ENCODE measurements at places on chromosomes 12 and 14.

DNA sequence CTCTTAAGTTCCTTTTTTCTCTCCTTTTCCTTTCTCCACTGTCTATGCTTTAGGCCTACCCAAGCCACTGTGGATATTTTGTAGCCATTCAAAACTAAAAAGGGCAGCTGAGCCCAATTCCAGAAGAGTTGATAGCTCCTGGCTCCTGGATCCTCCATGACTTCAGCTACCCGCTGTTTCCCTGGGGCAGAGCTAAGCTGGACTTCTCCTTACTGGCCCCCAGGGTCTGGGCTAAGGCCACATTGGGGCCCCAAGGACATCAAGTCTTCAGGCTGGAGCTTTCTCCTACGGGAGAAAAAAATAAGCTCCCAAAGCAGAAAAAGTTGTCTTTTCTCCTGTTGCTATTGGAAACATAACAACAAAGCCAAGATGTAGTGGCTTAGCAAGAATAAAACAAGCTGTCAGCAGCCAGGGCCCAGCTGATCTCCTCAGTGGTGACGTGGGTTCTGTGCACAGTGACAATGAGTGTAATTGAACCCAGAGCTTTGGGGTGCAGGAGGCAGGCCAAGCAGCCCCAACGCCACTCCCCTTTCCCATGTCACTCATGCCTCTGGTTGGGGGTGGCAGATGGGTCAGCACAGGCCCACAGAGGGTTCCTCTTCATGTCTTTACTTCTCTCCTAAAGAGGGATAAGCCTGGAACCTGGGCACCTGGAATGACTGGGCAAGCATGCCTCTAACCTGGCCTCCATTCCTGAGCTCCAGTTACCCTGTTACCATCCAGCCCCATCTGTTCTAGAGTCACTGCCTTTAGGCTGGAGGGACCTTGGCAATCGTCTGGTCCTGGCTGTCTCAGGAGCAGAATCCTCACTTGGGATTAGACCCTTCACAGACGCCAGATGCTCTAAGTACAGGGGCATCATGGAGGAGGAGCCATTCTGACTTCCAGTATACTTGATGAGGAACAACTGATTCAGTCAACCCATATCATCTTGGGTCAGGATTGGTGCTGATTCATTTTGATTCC lies 171.2 kb downstream of the ZFP36L1 start:
- no peak for DNase-seq

DNA sequence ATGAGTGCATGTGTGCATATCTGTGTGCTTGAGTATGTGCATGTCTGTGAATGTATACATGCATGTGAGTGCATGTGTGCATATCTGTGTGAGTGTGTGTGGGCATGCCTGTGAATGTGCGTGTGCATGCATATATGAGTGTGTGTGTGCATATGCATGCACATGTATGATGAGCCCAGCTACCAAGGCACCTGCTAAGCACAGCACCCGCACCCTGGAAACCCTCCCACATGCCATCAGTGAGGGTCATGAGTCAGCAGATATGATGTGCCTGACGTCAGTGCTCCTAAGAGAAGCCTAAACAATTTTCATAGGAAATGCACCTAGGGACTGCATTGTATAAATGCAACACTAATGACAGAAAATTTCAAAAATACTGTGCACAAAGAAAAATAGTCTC lies 151.1 kb downstream of the KIF26A start:
- no peak for DNase-seq

- DNase-seq: no peak
These were observed 156.4 kb downstream of the ESR2 start for GRCh38 chr14:64137657-64138290.

DNA sequence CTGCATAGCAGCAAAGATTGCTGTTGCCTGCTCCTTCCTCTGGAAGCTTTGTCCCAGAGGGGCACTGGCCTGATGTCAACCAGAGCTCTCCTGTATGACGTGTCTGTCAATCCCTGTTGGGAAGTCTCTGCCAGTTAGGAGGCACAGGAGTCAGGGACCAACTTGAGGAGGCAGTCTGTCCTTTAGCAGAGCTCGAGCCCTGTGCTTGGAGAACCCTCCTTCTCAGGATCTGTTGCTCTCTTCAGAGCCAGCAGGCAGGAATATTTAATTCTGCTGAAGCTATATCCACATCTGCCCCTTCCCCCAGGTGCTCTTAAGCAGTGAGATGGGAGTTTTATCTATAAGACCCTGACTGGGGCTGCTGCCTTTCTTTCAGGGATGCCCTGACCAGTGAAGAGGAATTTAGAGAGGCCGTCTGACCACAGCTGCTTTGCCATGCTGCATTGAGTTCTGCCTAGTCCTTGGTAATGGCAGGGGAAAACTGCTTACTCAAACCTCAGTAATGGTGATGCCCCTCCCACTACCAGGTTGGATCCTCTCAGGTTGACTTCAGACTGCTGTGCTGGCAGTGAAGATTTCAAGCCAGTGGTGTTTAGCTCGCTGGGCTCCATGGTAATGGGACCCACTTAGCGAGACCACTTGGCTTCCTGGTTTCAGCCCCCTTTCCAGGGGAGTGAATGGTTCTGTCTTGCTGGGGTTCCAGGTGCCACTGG lies 218.6 kb upstream of the SLC38A2 start:
- no peak for DNase-seq

DNA sequence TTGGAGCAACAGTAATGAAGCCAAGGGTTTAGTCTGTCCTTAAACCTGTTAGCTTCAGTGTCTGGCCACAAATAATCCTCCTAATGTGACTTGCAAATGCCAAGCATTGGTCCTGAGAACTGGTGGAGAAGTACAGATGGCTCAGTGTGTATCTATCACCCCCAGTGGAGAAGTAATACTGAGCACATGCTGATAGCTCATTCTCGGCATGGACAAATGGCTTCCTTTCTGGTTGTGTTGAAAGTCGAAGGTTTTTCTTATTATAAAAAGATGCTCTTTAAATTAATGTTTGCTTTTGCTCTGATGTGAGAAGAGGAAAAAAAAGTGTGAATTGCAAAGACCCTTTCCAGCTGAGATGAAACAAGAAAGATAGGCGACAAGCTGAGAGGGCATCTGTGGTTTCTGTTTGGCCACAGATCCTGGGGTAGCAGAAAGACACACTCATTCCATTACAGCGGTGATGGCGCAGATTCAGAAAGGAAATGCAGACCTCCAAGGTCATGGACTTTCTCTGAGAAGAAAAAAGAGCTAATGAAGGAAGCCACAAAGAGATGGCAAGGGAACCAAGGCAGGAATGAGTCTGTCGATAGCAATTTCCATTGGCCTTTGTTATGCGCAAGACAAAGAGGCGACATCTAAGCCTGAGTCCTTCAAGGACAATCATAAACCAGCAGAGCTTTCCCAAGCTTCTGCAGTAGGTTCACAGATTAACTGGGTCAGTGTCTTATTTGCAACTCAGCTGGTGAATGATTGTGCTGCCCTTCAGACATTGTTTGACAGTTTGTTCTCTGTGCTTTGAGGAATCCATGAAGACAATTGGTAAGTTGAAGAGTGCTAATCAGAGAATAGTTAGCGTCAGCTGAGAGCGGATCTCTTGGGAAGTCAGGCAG lies 155.5 kb upstream of the RGS6 start:
- no peak for DNase-seq

- DNase-seq: no peak
These were observed 417.5 kb downstream of the ZFP36L1 start for GRCh38 chr14:68375376-68375775.

DNA sequence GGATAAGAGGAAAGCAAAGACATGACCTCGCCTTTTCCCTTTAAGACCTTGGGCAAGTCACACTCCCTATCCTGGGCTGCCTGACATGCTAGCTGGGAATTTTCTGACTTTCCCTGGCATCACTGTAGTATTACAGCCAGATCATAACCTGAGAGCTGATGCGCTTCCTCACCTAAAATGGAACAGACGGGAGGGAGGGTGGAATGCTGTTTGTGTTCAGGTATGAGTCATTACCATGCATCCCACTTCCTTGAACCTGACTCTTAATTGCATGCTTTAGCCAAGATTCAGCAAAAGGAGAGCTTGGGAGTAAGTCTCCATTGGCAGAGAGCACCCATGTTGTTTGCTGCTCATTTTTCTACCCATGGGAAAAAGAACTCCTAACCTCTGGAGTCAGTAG lies 156.5 kb downstream of the KCNK10 start:
- no peak for DNase-seq
